ENCODE measurements at places on chromosomes 2 and 18.

GRCh38 chr2:15126373-15126772, 434.8 kb downstream of the NBAS start:
- no peaks in the 10 kb centered on the region for H3K27me3 ChIP-seq
- no peak overlapping the region for H3K27ac ChIP-seq
- no peak overlapping the region for H3K4me3 ChIP-seq
- H3K4me1 ChIP-seq, result no peaks in the 10 kb centered on the region
- DNase-seq, result no peak

- DNase-seq, result no peak
- no peaks in the 10 kb centered on the region for H3K27me3 ChIP-seq
- peaks cover 2% of the 10 kb centered on the region for H3K4me1 ChIP-seq
- H3K36me3 ChIP-seq, result no peaks in the 10 kb centered on the region
- no peak overlapping the region for H3K27ac ChIP-seq
Measured at GRCh38 chr2:152385650-152386049, 50.7 kb downstream of the FMNL2 start.

DNA sequence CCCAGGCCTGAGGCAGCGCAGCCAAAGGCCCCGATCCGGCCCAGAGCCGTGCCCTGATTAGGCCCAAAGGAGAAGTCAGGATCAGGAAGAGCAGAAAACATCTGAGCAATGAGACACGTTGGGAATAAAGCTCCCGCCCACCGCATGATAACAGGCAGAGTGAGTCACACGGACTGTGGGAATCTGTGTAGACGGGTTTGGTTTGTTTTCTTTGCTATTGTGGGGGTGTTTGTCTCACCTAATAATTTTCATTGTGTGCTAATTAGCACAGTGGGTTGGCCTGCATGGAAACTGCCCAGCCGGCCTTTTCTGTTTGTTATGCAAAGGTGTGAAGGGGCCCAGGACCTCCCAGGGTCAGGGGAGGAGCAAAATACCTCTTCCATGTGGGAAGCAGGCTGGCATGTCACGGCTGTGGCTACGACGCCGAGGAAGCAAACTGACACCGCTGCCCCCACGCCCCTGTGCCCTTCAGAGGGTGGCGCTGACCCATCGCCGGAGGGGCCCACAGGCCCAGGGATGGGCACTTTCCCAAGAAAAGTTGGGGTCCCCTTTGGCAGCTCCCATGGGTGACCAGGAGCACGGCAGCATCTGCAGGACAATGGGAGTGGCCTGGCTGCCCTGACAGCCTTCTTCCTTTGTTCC, 68.4 kb upstream of the CTDP1 start:
- no peaks in the 10 kb centered on the region for H3K27me3 ChIP-seq
- H3K4me1 ChIP-seq, result peaks cover 7% of the 10 kb centered on the region
- H3K36me3 ChIP-seq, result no peaks in the 10 kb centered on the region
- H3K27ac ChIP-seq, result no peak overlapping the region

DNA sequence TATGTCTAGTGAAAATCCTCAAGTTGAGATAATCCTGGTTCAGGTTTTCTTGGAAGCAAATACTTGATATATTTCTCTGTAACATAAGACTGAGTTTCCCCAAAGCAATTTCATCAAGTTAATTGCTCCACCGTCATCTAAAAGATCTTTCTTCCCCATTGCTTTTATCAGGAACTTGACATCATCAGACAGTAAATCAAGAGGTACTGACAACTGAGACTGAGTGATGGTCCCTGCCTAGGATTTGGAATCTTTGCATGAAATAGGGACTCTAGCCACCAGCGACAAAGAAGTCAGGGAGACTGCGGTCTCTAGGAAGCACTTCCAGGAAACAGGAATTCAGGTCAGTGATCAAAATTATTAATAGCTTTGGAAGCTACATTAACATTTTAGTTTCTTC, 43.4 kb upstream of the SCN1A start:
- DNase-seq, result no peak
- H3K27ac ChIP-seq, result no peak overlapping the region
- no peak overlapping the region for H3K4me3 ChIP-seq
- no peaks in the 10 kb centered on the region for H3K27me3 ChIP-seq

- no peaks in the 10 kb centered on the region for H3K36me3 ChIP-seq
- no peak for DNase-seq
Measured at GRCh38 chr2:114009205-114009944, 119.5 kb downstream of the ACTR3 start.

DNA sequence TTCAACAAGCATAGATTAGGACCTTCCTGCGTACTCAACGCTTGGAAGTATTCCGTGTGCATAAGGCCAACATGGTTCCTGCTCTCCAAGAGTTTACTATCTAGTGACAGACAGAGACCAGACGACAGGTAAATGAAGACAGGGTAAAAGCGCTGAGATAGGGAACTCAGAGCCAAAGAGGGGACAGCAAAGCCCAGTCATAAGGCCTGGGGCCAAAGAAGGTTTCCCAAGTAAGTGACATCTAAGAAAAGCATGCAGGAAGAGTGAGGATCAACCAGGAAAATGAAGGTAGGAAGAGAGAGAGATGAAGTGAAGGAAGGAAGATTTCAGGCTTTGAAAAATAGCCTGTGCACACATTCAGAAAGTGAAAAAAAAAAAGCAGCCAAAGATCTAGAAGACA, 76.9 kb upstream of the CDH20 start:
- no peak overlapping the region for H3K4me3 ChIP-seq
- no peaks in the 10 kb centered on the region for H3K27me3 ChIP-seq
- DNase-seq, result no peak
- no peaks in the 10 kb centered on the region for H3K36me3 ChIP-seq
- H3K27ac ChIP-seq, result no peak overlapping the region

DNA sequence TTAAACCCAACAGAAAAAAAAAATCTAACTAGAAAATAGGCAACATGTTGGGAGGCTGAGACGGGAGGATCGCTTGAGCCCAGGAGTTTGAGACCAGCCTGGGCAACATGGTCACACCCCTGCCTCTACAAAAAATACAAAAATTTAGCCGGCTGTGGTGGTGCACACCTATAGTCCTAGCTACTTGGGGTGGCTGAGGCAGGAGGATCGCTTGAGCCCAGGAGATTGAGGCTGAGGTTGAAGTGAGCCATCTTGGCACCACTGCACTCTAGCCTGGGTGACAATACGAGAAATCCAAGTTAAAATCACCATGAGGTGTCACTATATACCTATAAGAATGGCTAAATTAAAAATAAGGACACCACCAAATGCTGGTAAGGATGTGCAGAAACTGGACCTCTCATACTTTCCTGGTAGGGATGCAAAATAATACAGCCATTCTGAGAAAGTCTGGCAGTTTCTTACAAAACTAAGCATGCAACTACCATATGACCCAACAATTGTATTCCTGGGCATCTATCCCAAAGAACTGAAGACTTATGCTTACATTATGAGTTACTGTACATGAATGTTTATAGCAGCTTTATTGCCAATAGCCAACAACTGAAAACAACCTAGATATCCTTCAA, 2.2 kb downstream of the SEPTIN10 start:
- H3K27me3 ChIP-seq, result no peaks in the 10 kb centered on the region
- no peak overlapping the region for H3K4me3 ChIP-seq
- H3K27ac ChIP-seq, result no peak overlapping the region
- H3K4me1 ChIP-seq, result peaks cover 3% of the 10 kb centered on the region
- H3K36me3 ChIP-seq, result no peaks in the 10 kb centered on the region
- DNase-seq, result no peak

GRCh38 chr18:57113799-57114420, 33.0 kb upstream of the BOD1L2 start:
- no peak for DNase-seq
- no peak overlapping the region for H3K27ac ChIP-seq
- H3K36me3 ChIP-seq, result no peaks in the 10 kb centered on the region

DNA sequence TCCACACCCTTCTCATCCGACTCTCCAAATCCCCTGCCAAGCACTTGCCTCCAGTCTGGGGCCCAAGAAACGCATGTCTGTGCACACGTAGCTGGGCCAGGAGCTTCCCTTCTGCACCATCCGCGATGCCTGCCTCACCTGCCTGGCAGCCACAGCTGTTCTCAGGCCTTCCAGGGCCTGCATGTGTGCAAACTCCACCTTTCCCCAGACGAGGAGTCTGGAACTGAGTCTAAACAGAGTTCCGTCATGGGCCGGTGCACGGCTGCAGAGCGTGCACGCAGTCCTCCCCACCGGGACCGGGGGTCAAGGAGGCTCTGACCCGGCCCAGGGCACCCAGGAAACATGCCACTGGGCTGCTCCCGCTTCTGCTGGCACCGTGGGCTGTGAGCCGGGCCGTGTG, 66.8 kb upstream of the SALL3 start:
- no peak overlapping the region for H3K4me3 ChIP-seq
- H3K27me3 ChIP-seq, result no peaks in the 10 kb centered on the region
- no peaks in the 10 kb centered on the region for H3K36me3 ChIP-seq
- H3K27ac ChIP-seq, result no peak overlapping the region
- H3K4me1 ChIP-seq, result no peaks in the 10 kb centered on the region

DNA sequence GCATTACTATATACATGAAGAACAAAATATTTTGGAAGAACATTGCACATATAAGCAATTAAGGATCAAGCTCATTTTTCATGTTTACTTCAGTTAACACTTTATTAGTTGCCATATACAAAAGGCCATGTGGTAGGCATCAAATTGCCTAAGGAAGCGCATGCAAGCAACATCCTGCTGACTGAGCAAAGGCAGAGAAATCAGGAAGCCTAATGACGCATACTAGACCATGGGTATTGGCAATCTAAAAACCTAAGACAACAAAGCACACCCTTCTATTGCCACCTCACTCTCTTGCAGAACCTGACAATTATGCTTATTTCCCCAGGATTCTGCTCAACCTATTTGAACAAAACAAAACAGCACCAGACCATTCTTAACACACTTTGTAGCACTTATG, 171.9 kb downstream of the STK39 start:
- no peaks in the 10 kb centered on the region for H3K27me3 ChIP-seq
- H3K36me3 ChIP-seq, result no peaks in the 10 kb centered on the region
- H3K27ac ChIP-seq, result no peak overlapping the region
- H3K4me3 ChIP-seq, result no peak overlapping the region
- no peak for DNase-seq
- H3K4me1 ChIP-seq, result no peaks in the 10 kb centered on the region

DNA sequence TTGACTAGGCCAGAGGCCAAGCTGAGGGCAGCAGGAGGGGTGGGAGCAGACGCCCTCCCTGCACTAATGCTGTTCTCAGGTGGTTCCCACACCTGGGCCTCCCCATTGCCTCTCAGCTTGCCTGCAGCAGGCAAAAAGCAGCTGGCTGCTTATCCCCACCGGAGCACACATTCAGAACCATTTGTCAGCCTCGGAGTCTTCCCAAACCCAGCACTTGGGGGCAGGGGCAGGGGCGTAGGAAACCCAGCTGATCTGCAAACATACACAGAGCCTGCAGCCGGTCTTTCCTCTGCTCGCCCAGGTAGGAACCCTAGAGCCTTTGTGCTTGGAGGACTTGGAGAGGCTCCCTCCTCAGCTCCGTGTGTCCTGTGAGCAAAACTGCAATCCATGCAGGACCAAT, 249.8 kb downstream of the CYP26B1 start:
- H3K4me1 ChIP-seq, result no peaks in the 10 kb centered on the region
- no peak overlapping the region for H3K27ac ChIP-seq
- no peak overlapping the region for H3K4me3 ChIP-seq
- H3K27me3 ChIP-seq, result no peaks in the 10 kb centered on the region

DNA sequence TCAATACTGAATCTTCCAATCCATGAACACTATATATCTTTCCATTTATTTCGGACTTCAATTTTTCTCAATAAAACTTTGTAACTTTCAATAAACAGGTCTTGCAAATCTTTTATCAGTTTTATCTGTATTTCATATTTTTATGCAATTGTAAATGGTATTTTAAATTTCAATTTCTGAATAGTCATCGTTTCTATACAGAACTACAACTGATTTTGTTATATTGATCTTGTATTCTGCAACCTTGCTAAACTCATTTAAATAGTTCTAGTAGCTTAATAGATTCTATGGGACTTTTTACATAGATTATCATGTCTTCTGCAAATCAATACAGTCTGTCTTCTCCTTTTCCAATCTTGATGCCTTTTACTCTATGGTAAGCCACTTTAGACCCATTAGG, 90.4 kb downstream of the FAM228A start:
- H3K36me3 ChIP-seq, result no peaks in the 10 kb centered on the region
- DNase-seq, result no peak
- no peaks in the 10 kb centered on the region for H3K27me3 ChIP-seq
- no peak overlapping the region for H3K27ac ChIP-seq
- no peak overlapping the region for H3K4me3 ChIP-seq

DNA sequence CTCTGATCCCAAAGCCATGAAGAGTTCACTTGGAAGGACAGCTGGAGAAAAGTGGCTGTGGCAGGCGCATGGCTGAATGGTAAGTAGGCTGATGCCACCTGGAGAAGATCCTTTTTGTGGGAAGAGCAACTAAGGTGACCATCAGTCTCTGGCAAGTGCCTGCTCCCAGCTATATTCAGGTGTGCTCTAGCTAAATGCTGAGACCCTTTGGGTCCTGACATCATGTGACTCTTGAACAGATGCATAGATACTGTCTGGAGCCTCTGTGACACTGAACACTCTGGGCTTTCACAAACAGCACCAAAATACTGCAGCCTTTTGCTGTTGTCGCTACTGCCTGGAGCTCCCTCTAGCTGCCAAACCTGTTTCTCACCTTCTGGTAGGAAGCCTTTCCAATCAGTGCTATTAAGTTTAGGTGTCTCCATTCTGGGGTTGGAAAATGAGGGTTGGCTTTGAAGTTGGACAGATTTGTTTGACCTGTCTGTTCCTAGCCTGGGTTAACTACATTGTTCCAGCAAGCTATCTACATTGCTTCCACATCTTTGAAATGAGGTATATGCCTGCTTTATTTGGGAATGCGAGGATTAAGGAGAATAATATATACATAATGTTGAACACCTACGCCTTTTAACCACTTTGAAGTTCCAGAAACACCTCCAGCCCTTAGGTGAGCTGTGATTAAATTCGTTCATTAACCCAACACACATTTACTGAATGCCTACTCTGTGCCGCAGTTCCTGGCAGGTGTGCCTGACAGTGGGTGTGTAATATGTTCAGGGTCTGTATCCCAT, 3.1 kb downstream of the EGR4 start:
- DNase-seq, result no peak
- peaks cover 25% of the 10 kb centered on the region for H3K27me3 ChIP-seq
- H3K36me3 ChIP-seq, result no peaks in the 10 kb centered on the region
- H3K27ac ChIP-seq, result no peak overlapping the region
- peaks cover 4% of the 10 kb centered on the region for H3K4me1 ChIP-seq

DNA sequence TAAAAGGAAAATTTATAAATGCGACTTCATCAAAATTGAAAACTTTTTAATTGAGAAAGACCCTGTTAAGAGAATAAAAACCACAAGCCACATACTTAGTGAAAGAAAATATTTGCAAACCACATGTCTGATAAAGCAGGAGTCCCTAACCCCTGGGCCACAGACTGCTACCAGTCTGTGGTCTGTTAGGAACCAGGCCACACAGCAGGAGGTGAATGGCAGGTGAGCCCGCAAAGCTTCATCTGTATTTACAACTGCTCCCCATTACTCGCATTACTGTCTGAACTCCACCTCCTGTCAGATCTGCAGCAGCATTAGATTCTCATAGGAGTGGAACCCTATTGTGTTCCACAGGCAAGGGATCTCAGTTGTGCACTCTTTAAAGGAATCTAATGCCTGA, 95.5 kb upstream of the CRACDL start:
- H3K27me3 ChIP-seq, result no peaks in the 10 kb centered on the region
- DNase-seq, result no peak
- H3K4me1 ChIP-seq, result no peaks in the 10 kb centered on the region
- no peaks in the 10 kb centered on the region for H3K36me3 ChIP-seq
- H3K4me3 ChIP-seq, result no peak overlapping the region

Data from iPS DF 6.9 (cell line).